Activated CD4-positive, alpha-beta T cell treated with anti-CD3 and anti-CD28 coated beads, Interleukin-2, amount 10 ng/mL, durations not matched to agents 7 days and 5 days (primary cell): ENCODE measurements at places on chromosomes 16 and 17.

DNA sequence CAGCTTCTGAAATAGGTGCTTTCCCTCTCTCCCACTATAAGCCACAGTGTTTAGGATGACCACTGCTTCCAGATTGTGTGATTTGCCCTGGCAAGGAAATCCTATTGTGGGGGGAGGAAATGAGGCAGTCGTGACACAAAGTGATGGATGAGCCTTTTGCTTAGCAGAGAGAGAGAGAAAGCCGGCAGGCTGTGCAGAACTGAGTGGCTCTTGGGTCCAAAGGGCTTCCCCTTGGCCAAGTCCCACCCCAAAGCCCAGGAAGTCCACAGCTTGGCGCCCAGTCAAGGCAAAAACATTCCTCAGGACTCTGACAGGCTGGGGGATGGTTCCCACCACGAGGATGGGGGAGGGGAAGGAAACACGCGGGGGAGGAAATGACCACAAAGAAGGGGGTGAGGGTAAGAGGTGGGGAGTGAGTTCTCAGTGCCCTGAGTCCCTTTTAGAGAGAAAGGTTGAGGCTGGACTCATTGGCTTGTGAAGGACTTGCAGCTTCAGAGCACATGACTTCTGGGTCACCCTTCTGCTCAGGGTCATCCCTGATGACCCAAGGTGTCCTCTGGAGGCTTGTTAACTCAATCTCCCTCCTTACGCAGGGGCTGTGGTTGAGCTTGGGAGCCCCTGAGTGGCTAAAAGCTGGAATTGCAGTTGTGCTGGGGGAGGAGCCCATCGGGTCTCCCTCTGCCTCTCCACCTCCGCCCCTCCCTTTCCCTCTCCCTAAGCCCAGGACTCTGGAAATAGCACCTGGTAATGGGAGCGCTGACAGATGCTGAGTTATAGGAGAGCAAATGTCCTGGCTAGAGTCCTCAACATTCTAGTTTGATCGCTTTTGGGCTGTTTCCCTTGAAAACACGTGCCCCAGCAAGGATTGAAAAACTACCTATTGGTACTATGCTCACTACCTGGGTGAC lies 10.3 kb upstream of the MSL1 start:
- peak overlapping the region; percentile 34 for H3K4me3 ChIP-seq
- no peaks in the 10 kb centered on the region for H3K36me3 ChIP-seq
- peaks cover 3% of the 10 kb centered on the region for H3K27me3 ChIP-seq
- peak; percentile 74 for DNase-seq
- peak overlapping the region; percentile 79 for H3K27ac ChIP-seq
- H3K4me1 ChIP-seq, result peaks cover 71% of the 10 kb centered on the region

- H3K27me3 ChIP-seq, result no peaks in the 10 kb centered on the region
- no peak overlapping the region for H3K27ac ChIP-seq
- H3K4me3 ChIP-seq, result no peak overlapping the region
- DNase-seq, result no peak
Observed at GRCh38 chr16:85394456-85395206, 218.5 kb upstream of the GSE1 start.

DNA sequence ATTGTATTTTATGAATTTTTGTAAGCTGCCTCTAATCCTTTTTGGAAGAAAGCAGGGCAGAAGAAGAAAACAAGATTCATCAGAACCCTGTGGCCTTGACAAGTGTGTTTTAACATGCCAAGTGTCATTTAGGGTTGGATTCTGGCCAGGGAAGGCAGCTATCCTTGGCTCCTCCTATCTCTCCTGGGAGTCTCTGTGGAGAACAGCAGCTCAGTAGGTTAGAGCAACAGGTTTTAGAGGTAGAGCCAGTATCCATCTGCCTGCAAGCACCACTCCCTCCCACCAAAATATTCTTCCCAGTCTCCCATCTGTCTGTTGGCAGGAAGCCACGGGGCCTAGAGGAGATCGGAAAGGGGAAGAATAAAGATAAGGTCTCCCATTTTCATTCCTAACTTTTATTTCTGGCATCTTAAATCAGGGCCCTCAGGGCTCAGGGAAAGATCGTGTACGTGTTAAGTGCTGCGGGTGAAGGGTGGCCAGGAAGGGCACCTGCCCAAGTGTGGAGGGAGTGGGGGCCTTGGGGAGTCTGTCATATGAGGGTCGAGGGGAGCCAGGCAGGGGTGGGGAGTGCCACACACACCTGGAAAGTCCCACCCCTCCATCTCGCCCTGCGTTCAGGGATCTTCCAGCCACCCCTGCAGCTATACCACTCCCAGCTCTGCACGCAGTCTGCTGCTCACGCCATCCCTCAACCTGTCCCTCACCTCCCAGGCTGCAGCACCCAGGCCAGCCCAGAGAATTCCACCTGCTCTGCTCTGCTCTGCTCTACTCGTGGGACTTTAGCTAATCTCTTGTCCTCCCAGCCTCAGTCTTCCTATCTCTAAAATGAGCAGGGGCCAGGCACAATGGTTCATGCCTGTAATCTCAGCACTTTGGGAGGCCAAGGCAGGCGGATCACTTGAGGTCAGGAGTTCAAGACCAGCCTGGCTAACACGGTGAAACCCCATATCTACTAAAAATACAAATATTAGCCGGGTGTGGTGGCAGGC lies 17.1 kb upstream of the CPSF4L start:
- no peaks in the 10 kb centered on the region for H3K36me3 ChIP-seq
- H3K4me3 ChIP-seq, result no peak overlapping the region
- no peaks in the 10 kb centered on the region for H3K27me3 ChIP-seq
- no peaks in the 10 kb centered on the region for H3K4me1 ChIP-seq
- H3K27ac ChIP-seq, result no peak overlapping the region
- no peak for DNase-seq

- no peak overlapping the region for H3K27ac ChIP-seq
- H3K36me3 ChIP-seq, result no peaks in the 10 kb centered on the region
- no peak for DNase-seq
- no peak overlapping the region for H3K4me3 ChIP-seq
- peaks cover 5% of the 10 kb centered on the region for H3K4me1 ChIP-seq
Observed at GRCh38 chr17:62819511-62820221, 11.6 kb upstream of the MARCHF10 start.

- H3K4me1 ChIP-seq, result no peaks in the 10 kb centered on the region
- H3K4me3 ChIP-seq, result no peak overlapping the region
- no peaks in the 10 kb centered on the region for H3K27me3 ChIP-seq
- no peak for DNase-seq
- no peaks in the 10 kb centered on the region for H3K36me3 ChIP-seq
Observed at GRCh38 chr17:302300-302698, 50.3 kb downstream of the RPH3AL start.
